ENCODE measurements at places on chromosomes 3 and 15.

DNA sequence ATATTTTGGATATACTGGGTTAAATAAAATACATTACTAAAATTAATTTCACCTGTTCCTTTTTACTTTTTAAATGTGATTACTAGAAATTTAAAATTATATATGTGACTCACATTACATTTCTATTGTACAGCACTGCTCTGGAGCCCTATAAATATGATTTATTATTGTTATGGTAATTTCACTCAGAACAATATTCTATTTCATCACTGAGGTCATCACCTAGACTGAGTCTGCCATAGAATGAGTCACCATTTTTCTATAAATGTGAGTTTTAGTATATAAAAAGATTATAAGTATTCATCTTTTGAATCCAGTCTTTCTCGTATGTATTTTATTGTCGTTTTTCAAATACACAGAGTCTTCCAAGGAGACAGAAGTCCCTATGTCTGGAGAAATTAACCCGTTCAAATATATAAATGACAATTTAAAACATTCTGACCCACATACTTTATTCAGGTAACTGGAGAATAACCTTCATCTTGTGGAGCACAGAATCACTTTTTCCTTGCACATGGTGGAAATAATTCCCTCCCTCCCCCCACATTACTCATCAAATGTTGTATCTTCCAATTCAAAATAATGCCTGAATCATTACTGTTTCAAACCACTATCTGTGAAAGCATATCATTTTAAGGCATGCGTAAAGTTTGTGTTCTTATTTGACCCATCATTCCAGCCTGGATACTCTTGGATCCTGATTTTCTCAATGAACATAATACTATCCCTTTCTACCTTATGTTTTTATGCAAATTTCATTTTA lies 30.0 kb downstream of the CHST14 start:
- no peak for DNase-seq

DNA sequence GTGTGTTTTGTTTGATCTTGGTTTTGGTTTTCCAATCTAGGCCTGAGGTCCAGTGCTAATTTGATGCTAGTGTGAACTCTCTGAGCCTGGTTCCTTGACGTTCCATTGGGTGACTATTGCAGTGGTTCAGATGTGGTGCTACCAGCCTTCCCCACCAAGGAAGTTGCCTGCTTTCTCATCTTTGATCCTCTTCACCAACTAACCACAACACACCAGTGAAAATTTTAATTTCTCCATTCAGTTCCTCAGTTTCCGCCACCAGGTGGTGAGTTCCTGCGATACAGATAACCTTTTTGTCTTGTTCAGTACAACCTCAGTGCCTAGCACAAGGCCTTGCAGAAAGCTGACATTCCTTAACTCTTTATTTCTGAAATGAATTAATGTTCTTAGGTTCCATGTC lies 337.4 kb upstream of the TPRG1 start:
- DNase-seq: peak; percentile 32

- no peak for DNase-seq
Measured at GRCh38 chr3:185658504-185658912, 72.4 kb downstream of the SENP2 start.

DNA sequence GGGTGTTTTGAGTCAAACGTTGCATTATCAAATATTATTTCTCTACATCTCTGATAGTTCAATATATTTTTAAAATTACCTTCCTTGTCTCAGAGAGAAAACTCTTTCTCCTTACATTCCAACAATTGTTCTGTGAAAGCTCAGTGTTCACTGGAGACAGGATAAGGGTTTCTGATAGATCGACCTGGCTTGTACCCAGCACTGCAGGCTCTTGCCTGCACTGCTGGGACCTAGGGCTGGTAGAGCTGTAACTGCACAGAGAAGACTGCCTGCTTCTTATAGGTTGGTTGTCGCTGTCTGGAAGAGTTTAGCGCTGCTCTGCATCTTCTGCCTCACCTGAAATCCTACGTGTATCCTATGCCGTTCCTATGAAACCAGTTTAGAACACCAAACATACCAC lies 249.9 kb upstream of the LRTM1 start:
- DNase-seq: no peak

- no peak for DNase-seq
Measured at GRCh38 chr15:37370941-37371340, 270.6 kb upstream of the MEIS2 start.

- no peak for DNase-seq
Measured at GRCh38 chr3:66270701-66271100, 49.9 kb downstream of the SLC25A26 start.

DNA sequence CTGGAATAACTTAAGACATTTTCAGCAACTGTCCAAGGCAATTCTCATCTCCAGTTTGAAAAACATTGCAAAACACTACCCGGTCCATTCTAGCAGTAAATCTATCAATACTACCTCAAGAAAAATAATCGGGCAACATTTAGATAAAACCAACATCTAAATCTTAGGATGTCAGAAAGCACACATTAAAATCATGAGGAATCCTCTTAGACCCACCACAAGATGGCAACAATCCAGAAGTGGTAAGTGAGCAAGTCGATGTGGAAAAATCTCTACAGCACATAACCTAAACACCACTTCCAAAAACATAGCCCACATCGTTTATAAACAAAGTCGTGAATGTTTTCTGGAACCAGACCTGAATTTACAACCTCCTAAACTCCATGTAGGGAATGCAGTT lies 5.7 kb downstream of the PLCH1 start:
- peak; percentile 20 for DNase-seq

GRCh38 chr3:151155409-151156128 lies 47.4 kb downstream of the GPR171 start:
- DNase-seq: no peak

DNA sequence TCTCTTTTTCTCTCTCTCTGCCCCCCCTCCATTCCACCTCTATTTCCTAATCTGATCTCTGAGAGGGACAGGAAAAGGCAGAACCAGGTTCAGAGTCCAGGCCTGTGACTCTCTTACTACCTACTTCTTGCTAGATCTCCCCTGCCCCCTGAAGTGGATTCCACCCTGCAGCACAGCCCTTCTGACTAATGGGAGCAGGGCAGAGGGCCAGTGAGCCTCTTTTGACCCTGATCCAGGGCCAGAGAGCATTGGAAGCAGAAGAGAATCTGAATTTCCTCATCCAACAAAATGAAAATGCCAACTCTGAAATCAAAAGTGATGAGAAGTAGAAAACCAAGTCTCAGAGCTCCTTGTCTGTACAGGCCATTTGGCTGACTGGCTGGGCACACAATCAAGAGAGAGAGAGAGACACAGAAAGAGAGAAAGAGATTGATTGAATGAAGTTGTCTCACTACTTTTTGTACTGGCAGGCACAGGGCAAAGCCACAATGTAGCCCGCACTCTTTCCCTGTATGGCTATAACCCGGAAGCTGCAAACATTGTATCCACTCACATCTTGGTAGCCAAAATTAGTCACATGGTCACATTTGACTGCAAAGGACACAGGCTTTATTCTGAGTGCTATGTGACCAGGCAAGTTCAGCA lies 31.6 kb upstream of the GLCE start:
- DNase-seq: no peak

DNA sequence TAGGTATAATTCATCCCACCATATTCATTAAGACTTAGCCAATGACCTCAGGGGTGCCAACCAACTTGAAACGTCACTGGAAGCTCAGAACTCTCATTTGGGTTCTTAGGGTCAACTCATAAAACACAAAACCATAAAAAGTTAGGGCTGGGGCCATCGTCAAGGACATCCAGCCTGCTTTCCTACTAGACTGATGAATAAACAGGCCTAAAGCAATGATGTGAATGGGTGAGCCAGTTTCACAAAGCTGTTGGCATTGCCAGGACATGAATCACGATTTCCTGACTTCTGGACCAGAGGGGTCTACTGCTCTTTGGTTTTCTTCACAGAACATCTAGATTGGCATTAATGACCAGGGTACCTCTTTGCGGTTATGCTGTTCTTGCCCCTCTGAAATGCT lies 64.7 kb downstream of the EOMES start:
- DNase-seq: no peak

GRCh38 chr3:7684182-7684715 lies 817.4 kb upstream of the LMCD1 start:
- DNase-seq: no peak

DNA sequence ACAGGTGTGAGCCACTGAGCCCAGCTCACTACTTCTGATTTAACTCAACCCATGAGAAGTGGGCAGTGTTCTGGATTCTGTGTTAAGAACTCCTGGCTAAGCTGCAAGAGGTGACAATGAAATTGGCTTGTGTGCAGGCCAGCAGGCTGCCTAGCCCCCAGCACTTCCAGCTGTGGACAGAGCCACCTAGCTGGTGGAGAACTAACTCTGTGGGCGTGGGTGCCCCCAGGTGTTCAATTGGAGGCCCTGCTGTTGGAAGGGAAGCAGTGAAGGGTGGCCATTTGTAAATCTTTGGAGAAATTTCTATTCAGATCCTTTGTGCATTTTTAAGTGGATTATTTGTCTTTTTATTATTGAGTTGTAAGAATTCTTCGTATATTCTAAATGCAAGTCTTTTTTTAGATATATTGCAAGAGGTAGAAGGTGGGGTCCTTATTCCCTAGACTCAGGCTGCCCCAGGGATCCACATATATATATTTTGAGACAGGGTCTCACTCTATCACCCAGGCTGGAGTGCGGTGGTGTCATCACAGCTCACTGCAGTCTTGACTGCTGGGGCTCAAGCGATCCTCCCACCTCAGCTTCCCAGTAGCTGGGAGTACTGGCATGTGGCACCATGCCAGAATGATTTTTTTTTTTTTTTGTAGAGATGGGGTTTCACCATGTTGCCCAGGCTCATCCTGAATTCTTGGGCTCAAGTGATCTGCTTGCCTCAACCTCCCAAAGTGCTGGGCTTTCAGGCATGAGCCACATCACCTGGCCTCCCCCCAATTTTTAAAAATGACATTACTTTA lies 7.2 kb upstream of the SCAMP5 start:
- DNase-seq: peak; percentile 79

DNA sequence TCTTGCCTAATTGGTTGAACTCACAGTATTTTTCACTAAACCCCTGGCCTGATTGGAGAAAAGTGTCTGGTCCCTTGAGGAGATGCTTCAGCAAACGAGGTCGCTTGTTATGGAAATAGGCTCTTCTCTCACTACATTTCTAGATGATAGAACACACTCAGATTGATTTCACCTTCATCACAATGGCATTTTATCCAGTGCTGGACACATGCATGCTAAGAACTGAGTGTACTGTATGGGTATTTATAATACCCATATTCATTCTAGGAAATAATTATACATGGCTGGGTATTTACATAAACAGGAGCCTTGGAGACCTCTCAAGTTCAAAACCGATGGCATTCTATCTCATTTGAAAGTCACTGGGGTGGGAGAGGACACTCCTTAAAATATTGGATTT lies 444.9 kb downstream of the LPP start:
- no peak for DNase-seq

DNA sequence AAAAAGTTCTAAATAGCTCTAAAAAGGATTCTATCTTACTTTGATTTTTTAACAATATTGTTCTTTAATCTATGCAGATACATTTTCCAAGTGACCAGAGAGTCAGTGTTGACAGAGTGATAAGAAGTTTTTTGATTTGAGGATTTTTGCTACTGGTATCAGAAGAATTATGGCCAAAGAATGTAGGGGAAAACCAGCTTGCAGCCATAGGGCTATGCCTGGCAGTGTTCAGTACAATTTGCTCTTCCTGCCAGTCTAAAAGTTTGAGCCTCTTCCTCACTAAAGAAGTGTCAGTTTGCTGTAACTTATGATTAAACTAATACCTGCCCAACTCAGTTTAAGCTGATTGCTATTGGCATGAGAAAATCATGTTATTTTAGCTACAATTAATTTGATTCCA lies 35.3 kb upstream of the FSIP1 start:
- no peak for DNase-seq

DNA sequence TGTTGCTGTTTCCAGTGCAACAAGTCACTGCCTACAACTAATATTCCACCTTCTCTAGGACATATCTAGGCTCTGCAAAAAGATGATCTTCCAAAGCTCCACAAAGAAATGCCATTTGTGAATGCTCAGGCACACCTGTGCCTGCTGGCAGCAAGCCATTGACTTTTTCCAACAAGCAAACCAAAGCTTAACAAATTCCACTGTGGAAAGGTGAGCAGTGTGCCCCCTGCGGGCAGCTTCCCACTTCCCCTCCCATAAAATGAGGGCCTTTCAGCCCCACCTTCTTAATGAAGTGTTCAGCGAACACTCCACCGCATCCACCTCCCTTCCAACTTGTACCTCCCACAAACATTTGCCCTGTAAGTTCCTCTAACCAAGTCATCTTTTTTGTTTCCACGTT lies 157.5 kb upstream of the SLC24A5 start:
- peak; percentile 12 for DNase-seq

DNA sequence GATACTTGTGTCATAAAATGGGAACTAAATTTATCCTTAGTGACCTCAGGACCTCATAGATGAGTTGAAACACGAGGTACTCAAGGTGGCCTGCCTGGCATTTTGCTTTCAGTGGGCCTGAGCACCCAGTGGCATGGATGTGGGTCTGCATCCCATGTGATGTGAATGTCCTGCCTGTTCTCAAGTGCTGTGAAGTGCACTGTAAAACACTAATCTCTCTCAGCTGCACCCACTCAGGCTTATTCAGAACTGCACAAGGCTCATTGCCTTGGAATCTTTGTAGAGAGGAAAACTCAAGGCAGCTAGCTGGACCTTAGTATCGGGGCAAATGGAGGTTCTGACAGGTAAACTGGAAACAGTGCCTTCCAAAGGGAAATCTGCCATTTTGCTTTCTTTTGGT lies 767.0 kb downstream of the TUSC7 start:
- no peak for DNase-seq

- DNase-seq: no peak
Measured at GRCh38 chr3:46665763-46666452, 27.6 kb downstream of the ALS2CL start.

DNA sequence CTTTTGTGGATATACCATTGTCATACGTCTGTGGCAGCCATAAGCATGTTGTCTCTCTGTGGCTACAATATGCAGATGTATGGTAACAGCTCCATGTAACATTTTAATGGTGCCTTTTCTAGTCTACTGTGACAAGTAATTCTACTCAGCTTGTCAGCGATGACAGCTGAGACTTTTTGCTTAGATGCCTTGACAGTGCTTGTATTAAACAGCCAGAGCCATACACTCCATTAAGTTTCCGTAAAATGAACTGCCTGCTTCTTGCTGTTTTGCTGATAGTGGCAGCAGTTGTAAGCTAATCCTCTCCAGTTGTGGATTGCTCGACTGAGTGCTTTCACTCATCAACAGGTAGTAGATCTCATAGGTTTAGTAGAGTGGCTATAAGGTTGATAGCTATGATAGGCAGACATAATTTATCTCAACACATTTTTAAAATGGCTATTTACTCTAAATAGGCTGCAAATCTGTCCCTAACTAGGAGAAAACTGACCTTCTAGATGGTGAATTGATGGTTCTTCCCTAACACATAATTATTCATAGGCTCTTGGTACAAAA lies 260.2 kb upstream of the NAALADL2 start:
- no peak for DNase-seq

- DNase-seq: peak; percentile 22
Measured at GRCh38 chr15:60476713-60477112, 2.2 kb downstream of the ICE2 start.
